ENCODE measurements at places on chromosomes 13 and 19. TPM values are rescaled to one million over a fixed set of nuclear protein-coding genes. Genes with fewer than 3 reads are reported as not detected.

DNA sequence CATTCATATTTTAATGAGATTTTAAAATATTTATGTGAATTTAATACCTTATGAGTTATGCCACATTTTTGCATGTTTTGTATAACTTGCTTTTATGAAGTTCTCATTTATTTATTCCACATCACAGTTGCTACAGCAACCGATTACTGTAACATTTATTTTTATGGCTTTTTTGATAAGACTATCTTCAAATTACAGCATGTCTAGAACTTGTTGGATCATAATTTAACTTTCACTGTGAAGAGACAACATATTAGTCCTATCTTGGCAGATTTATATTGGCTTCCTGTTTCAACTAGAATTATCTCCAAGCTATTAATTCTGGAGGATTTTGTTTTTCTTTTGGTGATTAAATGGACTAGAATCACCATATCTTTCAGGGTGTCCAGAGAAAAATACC, 793.7 kb upstream of the SLITRK5 start:
- no peaks in the 10 kb centered on the region for H3K36me3 ChIP-seq
- no peak overlapping the region for H3K4me3 ChIP-seq
- no peak overlapping the region for H3K27ac ChIP-seq
- H3K27me3 ChIP-seq: no peaks in the 10 kb centered on the region

DNA sequence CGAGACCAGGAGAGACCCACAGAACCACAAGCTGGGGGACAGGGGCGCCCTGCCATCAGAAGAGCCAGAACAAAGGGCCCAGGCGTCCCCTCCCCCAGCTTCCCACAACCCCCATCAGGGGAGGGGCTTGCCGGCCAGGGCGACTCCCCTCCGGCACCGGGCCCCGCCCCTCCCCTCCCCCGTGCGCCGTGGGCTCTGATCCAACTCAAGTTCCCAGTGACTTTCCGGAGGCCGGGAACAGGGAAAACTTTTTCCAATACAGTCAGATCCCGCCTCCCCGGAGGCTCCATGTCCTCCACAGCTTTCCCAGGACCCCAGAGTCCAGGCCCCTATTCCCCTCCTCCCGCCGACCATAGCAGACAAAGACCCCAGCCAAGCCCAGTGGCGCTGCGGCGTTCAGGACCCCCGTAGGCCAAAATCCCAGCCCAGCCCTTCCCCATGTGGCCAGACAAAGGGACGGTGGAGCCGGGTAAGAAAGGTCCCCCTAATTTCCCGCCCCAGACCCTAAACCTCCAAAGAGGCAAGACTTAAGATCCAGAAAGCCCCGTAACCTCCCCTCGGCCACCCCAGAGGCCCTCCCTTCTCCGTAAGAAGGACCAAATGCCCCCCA, 673 bp downstream of the TEAD2 start:
- peak overlapping the region; percentile 95 for H3K27ac ChIP-seq
- H3K4me3 ChIP-seq: peak overlapping the region; percentile 70
- peaks cover 41% of the 10 kb centered on the region for H3K4me1 ChIP-seq
- no peak for DNase-seq

GRCh38 chr13:27712421-27712820, 79.9 kb upstream of the GSX1 start:
- H3K27me3 ChIP-seq: no peaks in the 10 kb centered on the region
- no peaks in the 10 kb centered on the region for H3K36me3 ChIP-seq
- H3K4me3 ChIP-seq: no peak overlapping the region
- DNase-seq: no peak
- no peak overlapping the region for H3K27ac ChIP-seq

GRCh38 chr13:99431927-99432608, 69.2 kb upstream of the TM9SF2 start:
- H3K36me3 ChIP-seq: no peaks in the 10 kb centered on the region
- peaks cover 20% of the 10 kb centered on the region for H3K4me1 ChIP-seq
- no peak overlapping the region for H3K4me3 ChIP-seq
- DNase-seq: no peak
- no peak overlapping the region for H3K27ac ChIP-seq
- H3K27me3 ChIP-seq: no peaks in the 10 kb centered on the region

- no peak overlapping the region for H3K27ac ChIP-seq
- no peaks in the 10 kb centered on the region for H3K27me3 ChIP-seq
- no peaks in the 10 kb centered on the region for H3K36me3 ChIP-seq
- H3K4me1 ChIP-seq: peaks cover 6% of the 10 kb centered on the region
Measured at GRCh38 chr13:27534981-27535380, 84.6 kb upstream of the MTIF3 start.

LGALS4 gene
- total RNA-seq: not detected

LGI4 gene
- 32.9 TPM for total RNA-seq

FAAP24 gene
- total RNA-seq: 0.98 TPM

Data from vagina (tissue), 2 donors.